RWPE2 (cell line): ENCODE measurements at places on chromosomes 3 and 15.
A peak's percentile ranks its signal among the peaks of the same experiment; 100 is the strongest.

DNA sequence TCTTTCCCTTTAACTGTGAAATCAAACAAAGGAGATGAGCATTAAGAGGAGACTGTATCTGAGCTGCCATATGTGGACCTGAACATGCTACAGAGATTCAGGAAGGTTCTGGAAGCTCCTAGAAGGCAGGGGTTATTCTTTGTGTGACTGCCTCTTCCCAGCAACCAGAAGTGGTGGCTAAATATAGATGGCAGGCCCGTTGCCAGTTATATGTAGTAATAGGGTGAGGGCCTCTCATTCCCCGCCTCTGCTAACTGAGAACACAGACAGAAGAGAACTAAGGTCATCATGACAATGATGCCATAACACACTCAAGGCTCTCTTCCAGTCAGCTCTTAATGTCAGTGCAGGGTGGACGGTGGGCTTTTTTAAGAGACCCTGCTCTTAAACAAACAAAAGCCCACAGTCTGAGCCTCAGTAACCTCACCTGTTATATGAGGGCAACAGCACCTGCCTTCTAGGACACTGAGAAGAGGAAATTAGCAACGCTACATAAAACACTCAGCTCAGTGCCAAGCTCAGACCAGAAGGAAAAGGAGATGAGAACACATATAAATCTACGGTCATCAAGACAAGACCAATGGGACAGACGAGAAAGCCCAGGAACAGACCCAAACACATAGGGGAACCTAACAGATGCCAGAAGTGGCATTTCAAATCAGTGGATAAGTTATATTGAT, 22.3 kb downstream of the CFAP92 start:
- DNase-seq: no peak

DNA sequence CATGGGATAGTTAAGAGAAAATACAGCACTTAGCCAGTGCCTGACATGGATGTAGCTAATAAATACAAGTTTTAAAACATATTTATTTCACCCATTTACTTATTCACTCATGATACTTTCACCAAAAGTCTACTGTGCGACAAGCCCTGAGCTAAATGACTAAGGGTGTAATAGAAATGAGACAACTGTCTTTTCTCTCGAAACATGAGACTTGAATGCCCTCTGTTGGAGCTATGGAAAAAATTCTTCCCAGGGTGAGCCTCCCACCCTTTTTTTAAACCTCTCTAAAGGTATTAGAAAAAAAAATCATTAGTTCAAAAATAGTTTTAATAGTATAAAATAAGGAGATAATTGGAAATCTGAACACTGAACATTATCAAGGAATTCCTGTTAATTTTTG, 24.3 kb upstream of the RPL14 start:
- DNase-seq: no peak

DNA sequence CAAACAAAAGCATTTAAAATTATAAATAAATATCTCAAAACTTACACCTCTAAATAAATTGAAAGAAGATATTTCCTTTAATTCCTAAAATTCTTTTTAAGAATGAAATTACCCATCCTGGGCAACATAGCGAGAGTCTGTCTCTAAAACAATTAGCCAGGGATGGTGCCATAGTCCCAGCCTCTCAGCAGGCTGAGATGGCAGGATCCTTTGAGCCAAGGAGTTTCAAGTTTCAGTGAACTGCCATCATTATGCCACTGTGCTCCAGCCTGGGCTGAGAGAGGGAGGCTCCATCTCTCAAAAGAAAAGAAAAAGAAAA, 25.4 kb downstream of the AADAC start:
- no peak for DNase-seq

GRCh38 chr15:64092864-64093626, 593 bp downstream of the CIAO2A start:
- DNase-seq: no peak

- no peak for DNase-seq
Measured at GRCh38 chr3:143203848-143204247, 84.3 kb downstream of the CHST2 start.

GRCh38 chr15:32861761-32862160, 144.0 kb downstream of the GREM1 start:
- DNase-seq: no peak

DNA sequence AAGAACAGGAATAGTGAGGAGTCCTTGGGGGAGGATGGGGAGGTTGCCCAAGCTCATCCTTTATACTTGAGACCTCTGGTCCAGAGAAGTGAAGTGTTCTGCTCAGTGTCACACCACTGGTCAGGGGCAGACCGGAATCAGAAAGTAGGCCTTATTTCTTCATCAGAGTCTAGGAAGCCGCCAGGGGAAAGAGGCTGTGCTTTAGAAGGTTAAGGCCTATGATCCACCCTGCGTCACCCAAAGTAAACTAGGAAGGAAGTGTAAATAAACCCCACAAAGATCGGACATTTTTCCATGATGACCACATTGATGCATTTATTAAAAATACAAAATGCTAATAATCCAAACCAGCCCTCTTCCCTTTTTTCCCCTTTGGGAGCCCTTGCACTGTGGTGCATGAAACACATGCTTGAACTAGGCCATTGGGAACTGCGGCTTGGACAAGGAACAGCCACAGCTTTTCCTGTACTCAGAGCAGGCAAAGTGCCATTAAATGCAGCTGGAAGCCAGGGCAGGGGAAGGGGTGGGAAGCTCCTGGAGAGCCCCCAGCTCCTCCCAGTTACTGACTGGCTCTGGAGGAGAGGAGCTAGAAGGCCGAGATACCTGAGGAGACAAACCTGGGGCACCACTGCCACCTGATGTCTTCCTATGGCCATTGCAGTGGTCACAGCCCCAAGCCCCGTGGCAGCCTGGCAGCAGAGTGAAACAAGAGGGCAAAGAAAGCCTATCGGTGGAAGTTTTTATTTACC, 37.0 kb downstream of the CDC25A start:
- peak; percentile 73 for DNase-seq

DNA sequence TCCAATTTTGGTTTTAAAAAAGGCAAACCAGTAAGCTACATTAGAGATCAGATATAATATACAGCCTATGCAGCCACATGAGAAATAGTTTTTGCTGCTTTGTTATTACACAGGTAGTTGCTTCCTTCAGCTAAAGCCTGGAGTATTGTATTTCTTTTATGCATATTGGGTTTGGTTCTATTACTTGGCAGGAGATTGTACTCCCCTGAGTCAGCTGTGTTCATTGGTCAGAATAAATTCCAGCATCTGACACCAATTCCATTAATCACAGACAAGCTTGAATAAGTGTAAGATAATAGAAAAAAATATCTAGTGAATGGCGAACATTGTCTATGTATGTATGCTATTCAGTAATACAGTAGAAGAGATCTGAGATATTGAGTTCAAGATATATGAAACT, 26.1 kb upstream of the ZCWPW2 start:
- no peak for DNase-seq

- no peak for DNase-seq
Measured at GRCh38 chr3:113625834-113626233, 70.6 kb downstream of the USF3 start.

GRCh38 chr3:194129581-194130133, 6.3 kb upstream of the HES1 start:
- DNase-seq: no peak

GRCh38 chr3:187758318-187758955, 13.2 kb upstream of the BCL6 start:
- DNase-seq: no peak

- no peak for DNase-seq
Measured at GRCh38 chr15:58487041-58487723, 55.4 kb downstream of the LIPC start.
